ENCODE measurements at places on chromosomes 5 and 9. TPM values are rescaled to one million over a fixed set of nuclear protein-coding genes. Genes with fewer than 3 reads are reported as not detected.

Gene GLRA1
- total RNA-seq = not detected

Gene FBN2
- total RNA-seq = 95.8 TPM

Gene LCN1
- not detected for total RNA-seq

Gene GABRA6
- total RNA-seq = not detected

Gene APC
- 19.2 TPM for total RNA-seq

Gene PURA
- total RNA-seq = 4.8 TPM

Gene ADRB2
- 0.65 TPM for total RNA-seq

Gene SAXO1
- not detected for total RNA-seq

Gene RMRP
- total RNA-seq = 5,375 TPM

Gene CARD9
- 4.7 TPM for total RNA-seq

Gene INSL4
- total RNA-seq = not detected

Gene STK32A
- 0.24 TPM for total RNA-seq

Gene DROSHA
- total RNA-seq = 37.6 TPM

Gene MELK
- total RNA-seq = 18.0 TPM

Gene PCDHGA4
- total RNA-seq = 6.0 TPM

Gene CATSPER3
- total RNA-seq = not detected

Gene AMBP
- not detected for total RNA-seq

Gene CLTA
- 255 TPM for total RNA-seq

Gene COL15A1
- total RNA-seq = 11.3 TPM

Gene TRAF1
- 0.64 TPM for total RNA-seq

Gene HCN1
- not detected for total RNA-seq

Gene C9orf78
- 34.7 TPM for total RNA-seq

Gene PCDHB13
- 1.0 TPM for total RNA-seq

Gene TMEM141
- total RNA-seq = 57.3 TPM

Data from epithelial cell of alveolus of lung (primary cell).